ENCODE measurements at places on chromosomes 1 and 21.

DNA sequence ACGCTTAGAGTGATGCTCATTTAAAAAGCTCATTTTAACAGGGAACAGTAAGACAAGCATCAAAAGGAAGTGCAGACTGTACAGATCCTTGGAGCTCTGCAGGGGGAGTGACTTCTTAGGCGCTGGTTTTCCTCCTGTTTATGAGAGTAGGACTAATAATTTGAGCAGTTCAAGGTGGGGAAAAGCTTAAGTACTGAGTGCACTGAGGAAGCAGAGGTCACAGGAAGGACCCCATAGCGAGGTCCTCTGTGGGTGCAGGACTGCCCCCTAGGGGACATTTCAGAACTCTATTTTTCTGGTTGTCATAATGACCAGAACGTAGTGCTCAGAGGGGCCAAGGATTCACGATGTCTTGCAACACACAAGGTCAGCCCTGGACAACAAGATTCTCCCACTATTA lies 112.1 kb downstream of the HLCS start:
- DNase-seq, result peak; percentile 25

- DNase-seq, result no peak
These were observed 5.8 kb upstream of the TGFB2 start for GRCh38 chr1:218339267-218339831.

DNA sequence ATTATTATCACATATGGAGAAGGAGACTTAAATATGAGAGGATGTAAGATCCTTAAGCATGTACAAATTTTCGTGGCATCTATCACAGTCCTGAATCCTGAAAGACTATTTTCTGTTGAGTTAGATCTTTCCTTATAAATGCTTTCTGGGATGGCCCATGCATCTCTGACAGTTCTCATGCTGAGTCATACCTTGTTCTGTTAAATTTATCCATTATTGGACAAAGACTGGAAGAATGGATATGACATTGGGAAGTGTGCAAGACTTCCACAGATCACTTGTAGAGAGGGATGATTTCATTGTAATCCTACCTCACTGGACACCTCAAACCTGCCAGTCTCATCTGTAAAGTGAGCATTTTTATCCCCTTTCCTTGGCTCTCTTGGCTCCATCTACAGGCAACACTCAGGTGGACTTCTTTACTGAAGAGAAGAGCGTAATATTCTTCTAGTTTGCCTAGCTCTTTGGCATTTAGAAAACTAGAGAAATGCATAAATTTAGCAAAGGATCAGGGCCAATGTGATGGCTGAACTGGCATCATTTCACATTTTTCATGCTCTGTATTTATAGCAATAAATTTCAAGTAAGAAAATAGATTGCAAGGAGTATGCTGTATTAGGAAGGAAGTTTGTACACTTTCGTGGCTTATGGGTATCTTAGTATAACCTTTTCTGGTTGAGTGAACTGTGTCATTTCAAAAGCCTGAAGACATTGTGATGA lies 128.2 kb downstream of the NFIA start:
- no peak for DNase-seq

- DNase-seq, result no peak
These were observed 913.9 kb downstream of the BRINP3 start for GRCh38 chr1:189563784-189564183.

DNA sequence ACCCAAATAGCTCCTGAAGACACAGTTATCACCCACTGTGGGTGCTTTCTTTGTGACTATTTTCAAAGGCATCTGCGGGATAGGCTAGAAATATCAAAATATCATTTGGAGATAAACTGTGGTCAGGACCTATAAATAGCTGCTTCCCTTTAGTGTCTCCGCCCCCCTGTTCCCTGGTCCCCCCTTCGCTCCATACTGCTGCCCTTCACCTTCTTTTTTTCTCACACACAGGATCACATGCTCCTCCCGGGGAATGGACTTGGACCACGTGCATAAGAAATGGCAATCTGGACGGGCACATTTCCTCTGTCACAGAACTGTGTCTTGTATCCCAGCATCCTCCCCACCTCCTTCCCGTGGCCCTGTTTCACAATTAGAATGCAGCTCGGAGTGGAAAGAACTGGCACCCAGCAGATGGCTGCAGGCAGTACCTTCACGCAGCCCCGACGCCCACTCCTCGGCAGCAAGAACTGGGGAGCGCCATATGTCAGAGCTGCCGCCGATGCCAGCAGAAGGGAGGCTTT lies 68.8 kb upstream of the SSX2IP start:
- no peak for DNase-seq

DNA sequence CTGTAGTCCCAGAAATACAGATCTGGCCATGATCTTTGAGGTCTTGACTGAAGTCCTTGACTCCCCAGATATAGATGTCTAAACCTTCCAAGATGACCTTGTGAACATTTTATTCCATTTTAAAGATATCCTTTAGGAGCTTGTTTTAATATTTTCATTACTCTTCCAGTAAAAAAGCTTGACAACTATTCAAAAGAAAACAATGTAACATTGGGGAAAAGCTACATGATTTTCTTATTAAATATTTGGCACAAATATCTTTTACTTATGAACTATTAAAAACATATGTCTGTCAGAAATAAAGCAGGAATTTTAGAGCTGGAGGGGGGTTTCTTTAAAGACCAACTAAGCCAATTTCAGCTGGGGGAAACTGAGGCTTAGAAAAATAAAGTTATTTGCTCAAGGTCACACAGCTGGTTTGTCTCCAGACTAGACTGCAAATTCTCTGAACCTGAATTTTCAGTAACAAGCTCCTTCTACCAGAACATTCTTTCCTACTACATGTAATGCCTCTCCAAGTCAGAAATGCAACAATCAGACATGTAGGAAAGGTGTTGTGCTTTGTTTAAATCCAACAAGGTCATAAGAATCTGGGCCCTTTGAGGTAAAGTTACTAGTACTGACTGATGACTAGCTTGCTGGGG lies 67.0 kb upstream of the PTCH2 start:
- DNase-seq, result no peak

- no peak for DNase-seq
These were observed 965.2 kb downstream of the TTLL7 start for GRCh38 chr1:83033682-83034081.

DNA sequence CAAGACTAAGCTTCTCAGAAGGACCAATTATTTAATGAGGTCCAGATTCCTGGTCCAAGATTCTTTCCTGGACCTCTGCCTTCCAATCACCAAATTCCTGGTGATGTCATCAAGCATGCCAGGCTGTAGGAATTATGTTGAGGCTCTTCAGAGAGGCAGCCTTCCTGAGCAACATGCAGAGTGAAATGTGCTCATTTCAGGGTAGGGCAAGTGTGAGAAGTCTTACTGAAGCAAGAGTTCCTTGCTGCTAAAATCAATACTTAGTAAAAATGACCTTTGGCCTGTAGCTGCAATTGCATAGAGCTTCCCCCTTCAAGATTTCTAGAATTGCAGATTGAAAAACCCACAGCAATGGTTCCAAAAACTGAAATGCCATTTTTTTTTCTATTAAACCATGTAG lies 31.7 kb upstream of the BCAR3 start:
- DNase-seq, result no peak

- no peak for DNase-seq
These were observed 12.2 kb upstream of the CCDC27 start for GRCh38 chr1:3740042-3740441.

DNA sequence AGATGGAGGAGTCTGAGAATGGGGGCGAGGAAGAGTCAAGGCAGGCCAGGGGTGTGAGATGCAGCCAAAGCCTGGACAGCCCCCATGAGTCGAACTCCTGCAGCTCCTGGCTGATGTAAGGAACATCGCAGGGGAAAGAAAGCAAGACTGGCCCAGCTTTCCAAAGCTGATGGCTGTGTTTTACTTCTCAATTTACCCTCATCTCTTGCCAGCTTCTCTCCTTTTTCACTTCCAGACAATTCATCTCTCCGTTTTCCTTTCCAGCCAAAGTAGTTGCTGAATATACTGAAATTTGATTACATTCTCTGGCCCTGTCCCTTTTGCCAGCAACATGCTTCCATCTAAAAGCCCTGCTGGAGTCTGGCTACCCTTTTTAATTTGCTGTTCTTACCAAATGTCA lies 40.0 kb upstream of the UBE2U start:
- no peak for DNase-seq

- peak; percentile 37 for DNase-seq
These were observed 18.4 kb downstream of the ATP1A4 start for GRCh38 chr1:160169553-160170399.

DNA sequence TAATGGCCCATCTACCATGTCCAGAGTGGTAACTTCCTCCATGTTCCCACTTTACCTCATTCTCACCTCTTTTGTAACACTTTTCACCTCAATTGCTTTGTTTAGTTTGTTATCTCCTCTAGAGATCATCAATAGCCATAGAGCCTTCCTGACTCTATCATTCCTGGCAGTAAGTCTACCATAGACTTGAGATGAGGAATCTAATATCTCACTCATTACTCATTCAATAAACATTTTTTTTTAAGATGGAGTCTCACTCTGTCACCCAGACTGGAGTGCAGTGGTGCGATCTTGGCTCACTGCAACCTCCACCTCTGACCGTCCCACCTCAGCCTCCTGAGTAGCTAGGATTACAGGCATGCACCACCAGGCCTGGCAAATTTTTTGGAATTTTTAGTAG lies 7.1 kb downstream of the NMNAT2 start:
- no peak for DNase-seq

- no peak for DNase-seq
These were observed 13.2 kb downstream of the CAPZB start for GRCh38 chr1:19472174-19472573.

GRCh38 chr1:89361681-89362080 lies 2.2 kb upstream of the GBP6 start:
- DNase-seq, result no peak

GRCh38 chr1:202112859-202113689 lies 9.6 kb upstream of the GPR37L1 start:
- DNase-seq, result no peak

DNA sequence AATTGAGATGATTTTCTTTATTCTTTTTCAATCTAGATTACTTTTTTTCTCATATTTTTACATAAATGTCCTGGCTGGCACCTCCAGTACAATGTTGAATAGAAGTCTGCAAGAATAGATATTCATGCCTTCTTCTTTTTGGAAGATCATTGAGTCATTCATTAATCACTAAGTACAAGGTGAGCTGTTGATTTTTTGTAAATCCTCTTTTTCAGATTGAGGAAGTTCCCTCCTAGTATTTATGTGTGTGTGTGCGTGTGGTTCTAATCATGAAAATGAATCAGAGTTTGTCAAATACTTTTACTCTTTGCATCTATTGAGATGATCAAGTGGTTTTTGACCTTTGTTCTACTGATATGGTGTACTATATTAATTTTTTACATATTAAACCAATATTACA lies 859.3 kb downstream of the KCNT2 start:
- DNase-seq, result no peak

- DNase-seq, result no peak
These were observed 207.2 kb upstream of the C1orf87 start for GRCh38 chr1:60280819-60281218.

DNA sequence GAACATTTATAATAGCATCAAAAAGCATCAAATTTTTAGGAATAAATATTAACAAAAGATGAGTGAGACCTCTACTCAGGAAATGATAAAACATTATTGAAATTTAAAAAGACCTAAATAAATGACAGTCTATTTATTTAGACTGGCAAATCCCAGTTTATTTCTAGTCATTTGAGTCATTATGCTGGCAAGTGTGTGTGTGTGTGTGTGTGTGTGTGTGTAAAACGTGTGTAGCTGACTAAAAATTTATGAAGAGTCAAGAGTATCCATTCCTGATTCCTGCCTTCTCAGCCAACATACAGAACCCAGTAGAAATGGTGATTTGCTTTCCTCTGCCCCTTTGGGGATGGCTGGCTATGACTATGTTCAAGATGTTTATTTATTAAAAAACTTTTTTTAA lies 46.2 kb downstream of the OSBPL9 start:
- DNase-seq, result no peak

GRCh38 chr1:153860285-153860684 lies 62.5 kb downstream of the GATAD2B start:
- DNase-seq, result no peak

- DNase-seq, result no peak
These were observed 70.8 kb downstream of the DTL start for GRCh38 chr1:212106286-212106792.

DNA sequence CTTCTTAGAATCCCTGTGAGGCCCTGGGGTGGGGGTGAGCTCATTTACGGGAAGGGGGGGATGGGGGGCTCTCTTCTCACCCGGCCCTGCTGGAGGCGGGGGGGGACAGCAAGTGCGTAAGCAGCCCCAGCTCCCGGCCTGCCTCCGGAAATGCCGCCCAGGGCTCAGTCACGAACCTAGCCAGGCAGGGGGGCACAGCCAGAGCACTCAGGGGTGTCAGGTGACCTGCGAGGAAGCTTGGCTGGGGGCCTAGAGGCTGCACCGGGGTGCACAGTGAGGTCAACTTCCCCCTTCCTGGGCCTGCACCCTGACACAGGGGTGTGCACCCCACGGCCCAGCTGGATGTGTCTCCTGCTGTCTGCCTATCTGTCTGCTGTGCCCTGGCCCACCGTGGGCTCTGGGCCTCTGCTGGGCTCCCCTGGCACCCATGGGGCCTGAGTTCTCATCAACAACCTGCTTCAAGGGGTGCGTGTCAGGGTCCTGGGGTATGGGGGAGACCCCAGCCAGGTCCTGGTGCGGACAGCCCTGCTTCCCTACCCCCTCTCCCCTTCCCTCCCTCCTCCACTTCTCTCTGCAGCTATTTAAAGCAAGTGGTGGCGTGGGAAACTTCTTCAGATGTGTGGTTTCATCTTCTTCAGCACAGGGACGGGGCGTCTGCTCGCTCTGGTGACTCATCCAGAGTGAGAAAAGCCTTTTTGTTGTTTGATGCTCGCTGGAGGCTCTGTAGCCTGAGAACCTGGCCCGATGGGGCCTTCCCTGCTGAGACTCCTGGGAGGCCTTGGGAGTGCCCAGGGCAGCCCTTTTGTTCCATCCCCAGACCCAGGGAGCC lies 92.5 kb upstream of the RUNX3 start:
- peak; percentile 84 for DNase-seq

GRCh38 chr1:58931024-58931423 lies 147.2 kb upstream of the JUN start:
- DNase-seq, result no peak

DNA sequence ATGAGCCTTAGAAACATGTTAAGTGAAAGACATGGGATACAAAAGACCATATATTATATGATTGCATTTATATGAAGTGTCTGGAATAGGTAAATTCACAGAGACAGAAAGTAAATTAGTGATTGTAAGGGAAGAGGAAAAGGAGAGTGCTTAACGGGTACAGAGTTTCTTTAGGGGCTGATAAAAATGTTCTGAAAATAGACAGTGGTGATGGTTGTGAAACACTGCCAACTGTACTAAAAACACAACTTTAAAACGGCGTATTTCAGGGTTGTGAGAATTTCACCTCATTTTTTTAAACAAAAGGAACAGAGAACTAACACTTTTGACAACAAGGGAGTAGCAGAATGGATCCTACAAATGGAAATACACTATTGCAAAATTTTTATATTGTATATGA lies 13.4 kb downstream of the COP1 start:
- no peak for DNase-seq

- DNase-seq, result no peak
These were observed 1015.4 kb downstream of the AMY1C start for GRCh38 chr1:104765085-104765484.

- no peak for DNase-seq
These were observed 51.6 kb downstream of the ZMYM4 start for GRCh38 chr1:35319988-35320713.

- DNase-seq, result no peak
These were observed 202.0 kb upstream of the SNX7 start for GRCh38 chr1:98459486-98459870.
